Dermis microvascular lymphatic vessel endothelial cell (primary cell): ENCODE measurements at places on chromosomes 1 and 21.
A peak's percentile ranks its signal among the peaks of the same experiment; 100 is the strongest.

DNA sequence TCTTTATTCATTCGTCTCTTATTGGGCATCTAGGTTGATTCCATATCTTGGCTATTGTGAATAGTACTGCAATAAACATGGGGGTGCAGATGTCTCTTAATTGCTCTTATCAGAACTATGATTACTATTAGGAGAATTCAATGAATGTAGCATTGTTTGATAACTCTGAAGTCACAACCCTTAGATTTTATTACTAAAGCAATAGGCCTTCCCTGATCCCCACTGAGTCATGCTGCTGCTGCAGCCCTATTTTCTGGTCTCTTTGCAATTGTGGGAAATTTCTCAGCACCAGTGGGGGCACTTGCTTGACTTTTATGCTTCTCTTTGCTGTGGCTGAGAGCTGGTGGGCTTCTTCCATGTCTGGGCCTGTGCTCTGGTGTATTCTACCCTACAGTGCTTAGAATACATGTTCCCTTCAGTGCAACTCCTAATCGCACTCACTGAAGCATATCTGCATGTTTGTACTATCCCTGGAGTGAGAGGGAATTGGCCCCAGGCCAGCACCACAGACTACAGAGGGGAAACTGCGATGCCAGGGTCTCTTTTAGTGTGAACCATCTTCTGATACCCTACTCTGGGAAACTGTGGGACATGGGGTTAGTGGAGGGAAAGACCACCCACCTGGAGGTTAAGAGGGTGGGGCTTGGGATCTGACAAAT, 52.2 kb upstream of the ROR1 start:
- no peak for DNase-seq

- peak; percentile 45 for DNase-seq
These were observed 553 bp downstream of the CMPK1 start for GRCh38 chr1:47333922-47334764.

DNA sequence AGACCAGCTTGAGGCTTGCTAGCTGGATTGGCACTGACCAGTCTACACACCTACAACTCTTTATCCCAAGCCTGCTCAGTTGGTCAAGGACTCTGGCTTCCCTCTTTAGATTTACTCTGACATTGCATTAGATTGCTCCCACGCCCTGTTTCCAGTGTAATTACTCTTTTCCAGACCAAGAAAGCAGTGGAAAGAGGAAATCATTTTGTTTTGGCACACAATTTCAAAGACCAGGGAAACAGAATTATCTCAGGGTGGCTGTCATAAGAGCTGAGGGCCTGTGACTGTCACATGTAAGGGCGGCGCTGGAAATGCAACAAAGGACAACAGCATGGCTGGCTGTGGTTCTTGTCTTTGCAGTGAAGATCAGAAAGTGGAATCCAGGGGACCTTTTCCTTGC, 302.7 kb downstream of the HHAT start:
- DNase-seq, result no peak

DNA sequence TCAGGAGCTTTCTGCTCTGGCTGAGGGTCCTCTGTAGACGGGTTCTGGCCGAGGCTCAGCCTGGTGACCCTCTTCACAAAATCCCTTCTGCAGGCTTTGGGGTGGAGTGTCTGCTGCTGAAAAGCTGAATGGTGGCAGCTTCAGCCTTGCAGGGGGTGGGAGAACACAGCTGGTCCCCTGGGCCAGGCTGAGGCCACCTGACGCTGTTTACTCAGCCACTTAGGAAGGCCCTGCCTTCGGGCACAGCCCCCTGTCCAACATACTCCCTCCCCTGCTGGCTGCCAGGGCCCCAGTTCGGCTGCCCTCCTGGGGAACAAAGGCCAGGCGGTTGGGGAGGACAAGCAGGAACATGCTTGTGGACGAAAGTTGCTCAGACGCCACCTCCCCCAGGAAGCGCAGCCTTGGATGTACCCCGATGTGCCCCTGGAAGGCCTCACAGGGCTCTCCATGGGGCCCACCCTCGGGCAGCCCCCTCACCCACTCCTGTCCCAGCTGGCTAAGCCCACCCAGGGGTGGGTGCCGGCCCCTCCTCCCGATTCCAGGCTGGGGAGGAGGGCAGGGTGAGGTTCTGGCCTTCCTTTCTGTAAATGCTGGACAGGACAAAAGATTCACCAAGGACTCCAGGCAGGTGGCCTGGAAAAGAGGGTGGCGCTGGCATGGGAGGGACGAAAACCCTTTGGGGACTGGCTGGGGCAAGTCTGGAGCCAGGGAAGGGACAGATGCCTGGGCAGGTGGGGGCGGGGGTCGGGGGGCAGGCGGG, at the start of gene ANKRD65:
ANKRD65 (minus strand) TSS at position 130 of the 760 bp plus-strand sequence. CDS start 271 bp downstream, outside the sequence.
- no peak for DNase-seq

GRCh38 chr1:162275622-162276175, 101.0 kb downstream of the SPATA46 start:
- DNase-seq, result no peak

DNA sequence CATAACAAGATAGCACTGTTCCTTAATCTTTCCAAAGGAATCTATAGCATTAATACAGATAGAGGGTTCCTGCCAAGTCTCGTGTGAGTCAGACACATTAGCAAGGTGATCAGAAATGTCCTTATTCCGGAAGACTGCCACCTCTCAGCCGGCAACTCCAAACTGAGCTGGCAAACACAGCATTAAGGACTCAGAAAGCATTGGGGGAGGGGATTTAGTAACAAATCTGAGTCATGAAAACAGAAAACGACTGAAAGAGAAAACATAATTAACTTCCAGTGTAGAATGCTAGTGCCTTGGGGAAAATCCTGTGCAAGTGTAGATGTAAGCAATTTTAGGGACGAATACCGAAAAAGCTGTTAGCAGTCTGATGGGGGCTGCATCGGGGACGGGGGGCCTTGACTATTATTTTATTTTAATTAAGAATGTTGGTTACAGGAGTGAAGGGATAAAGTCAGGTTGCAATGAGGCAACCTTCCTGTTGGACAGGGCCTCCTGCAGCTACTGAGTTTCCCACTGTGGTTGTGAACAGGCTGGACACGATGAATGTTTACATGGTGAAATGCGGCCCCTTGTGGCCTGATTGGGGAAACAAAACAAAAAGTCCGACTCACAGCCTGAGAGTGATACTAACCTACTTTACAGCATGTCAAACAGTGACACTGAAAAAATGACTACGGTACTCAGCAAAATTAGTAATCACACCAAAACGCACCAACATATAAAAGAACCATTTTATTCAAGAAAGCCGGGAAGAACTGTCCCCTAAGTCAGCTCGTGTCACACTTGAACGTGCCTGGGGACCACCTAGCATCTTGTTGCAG, 20.7 kb downstream of the MIS18A start:
- DNase-seq, result peak; percentile 89

DNA sequence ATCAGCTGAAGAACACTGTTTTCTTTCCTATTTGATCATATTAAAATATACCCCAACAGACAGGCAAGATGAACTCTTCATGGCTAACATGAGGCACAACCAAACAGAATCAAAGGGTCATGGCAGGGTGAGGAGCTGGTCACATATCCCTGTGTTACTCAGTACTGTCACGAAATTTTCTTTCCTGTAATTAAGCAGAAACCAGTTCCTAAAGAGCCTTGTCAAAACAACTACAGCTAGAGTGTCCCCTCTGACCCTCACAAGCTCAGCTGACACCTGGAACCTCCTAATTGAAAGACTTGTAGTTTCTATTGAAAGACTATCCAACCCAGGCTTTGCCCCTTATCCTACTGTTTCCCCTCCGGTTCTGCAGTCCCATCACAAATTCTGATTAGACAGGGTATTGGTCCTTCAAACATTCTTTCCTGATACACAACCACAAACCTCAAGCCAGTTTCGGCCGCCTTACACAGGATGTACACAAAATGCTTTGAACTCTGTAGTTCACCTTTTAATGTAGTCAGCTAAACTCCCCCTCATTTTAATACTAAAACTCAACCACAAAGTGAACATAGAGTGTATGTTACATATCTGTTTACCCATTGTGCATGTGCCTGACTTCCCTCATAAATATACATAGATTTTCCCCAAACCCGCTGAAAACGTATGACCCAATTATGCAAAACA, 651.9 kb downstream of the MRPL39 start:
- DNase-seq, result no peak

DNA sequence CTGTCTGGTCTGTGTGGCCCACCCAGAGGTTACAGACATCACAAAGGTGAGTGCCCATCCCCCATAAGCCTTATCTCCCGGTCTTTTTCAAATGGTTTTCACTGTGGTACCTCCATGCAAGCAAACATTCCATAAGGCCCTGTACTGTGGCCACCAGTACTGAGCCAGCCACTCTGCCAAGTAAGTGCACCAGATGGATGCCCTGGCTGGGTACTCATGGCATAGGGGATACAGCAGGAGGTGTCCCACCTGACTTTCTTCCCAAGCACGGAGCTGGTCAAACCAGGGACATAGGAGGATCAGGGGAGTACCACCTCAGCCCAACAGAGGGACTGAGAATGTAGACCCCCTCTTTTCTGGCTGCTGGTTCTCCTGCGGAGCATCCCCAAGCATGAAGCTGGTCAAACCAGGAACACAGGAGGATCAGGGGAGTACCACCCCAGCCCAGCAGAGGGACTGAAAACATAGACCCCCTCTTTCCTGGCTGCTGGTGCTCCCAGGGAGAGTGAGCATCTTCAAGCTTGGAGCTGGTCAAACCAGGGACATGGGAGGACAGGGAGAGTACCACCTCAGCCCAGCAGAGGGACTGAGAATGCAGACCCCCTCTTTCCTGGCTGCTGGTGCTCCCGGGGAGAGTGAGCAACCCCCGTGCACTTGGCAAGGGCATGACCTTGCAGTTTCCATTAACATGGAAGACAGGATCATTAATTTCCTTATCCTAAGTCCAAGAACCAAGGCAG, 81.8 kb upstream of the KLHDC7A start:
- DNase-seq, result no peak
